RPMI7951 (cell line): ENCODE measurements at places on chromosomes 2 and 18. TPM values are rescaled to one million over a fixed set of nuclear protein-coding genes. Genes with fewer than 3 reads are reported as not detected.

GRCh38 chr2:40535972-40536371, 84.1 kb upstream of the SLC8A1 start:
- DNase-seq = no peak

GRCh38 chr18:63373161-63373560, 6.2 kb upstream of the KDSR start:
- DNase-seq = no peak

DNA sequence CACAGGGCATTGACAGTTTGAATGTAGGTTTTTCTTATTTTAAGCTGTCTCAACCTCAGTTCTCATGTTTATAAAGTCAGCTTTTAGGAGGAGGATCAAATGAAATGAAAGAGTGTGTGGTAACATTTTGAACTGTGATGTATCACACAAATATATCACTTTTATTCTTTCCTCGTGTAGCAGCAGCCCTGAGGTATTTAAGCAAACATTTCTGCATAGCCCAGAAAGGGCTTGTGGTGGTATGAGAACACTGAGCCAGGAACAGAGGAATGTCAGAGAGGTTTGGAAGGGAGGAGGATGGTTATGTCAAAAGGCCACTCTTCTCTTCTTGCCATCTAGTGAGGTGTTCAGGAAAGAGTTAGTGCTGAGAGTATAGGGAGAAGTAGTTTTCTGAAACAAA, 150.2 kb downstream of the PARD3B start:
- no peak for DNase-seq

Gene GLI2
- 3.2 and 3.9 TPM in 2 replicates for total RNA-seq

DNA sequence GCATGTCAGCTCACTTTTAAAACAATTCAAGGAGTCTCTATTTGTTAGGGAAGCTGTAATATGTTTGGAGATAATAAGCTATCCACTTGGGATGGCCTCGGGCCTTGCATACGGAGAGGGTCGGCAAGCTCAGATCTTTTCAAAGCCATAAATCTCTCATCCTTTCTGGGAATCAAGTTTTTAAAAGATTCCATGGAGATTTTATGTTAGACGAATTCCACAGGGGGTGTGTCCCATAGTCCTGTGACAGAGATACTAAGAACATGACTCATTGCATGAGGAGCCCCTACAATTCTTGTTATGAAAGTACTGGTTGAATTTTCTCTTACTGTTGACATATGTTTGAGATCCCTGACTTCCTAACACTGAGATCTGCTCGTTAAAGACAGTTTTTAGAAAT, 108.7 kb downstream of the FEZ2 start:
- peak; percentile 79 for DNase-seq

Gene TSPYL6
- total RNA-seq = not detected in 2 replicates

Gene CCDC148
- total RNA-seq = 1.4 TPM in 2 replicates

Gene RRM2
- total RNA-seq = 134 and 144 TPM in 2 replicates

Gene AGXT
- 0.10 and 0.24 TPM in 2 replicates for total RNA-seq

Gene IL1RL2
- 0.39 TPM in 1 of 2 replicates, not detected in the other for total RNA-seq
